ENCODE measurements at places on chromosomes 12 and 14.

DNA sequence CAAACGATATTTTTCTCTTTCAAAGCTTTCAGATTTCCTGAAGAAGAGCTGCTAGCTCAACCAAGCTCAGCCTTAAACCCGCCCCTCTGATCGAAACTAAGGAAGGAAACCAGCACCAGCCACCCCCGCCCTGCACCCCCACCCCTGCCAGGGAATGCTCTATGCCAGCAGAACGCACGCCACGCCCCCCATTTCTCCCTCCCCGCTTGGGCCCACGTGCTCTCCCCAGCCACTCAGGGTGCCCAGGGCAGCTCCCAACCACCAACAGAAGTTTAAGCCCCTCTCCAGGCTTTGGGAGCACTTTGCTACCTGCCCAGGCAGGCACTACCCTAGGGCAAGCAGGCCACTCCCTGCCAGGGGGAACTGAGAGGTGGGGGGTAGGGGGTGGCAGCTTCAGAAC, 18.8 kb upstream of the KRT78 start:
- no peak for DNase-seq

- peak; percentile 15 for DNase-seq
Measured at GRCh38 chr14:20697273-20698017, 8.9 kb downstream of the ANG start.

- DNase-seq = no peak
Measured at GRCh38 chr12:113747017-113747416, 219.1 kb downstream of the RBM19 start.

DNA sequence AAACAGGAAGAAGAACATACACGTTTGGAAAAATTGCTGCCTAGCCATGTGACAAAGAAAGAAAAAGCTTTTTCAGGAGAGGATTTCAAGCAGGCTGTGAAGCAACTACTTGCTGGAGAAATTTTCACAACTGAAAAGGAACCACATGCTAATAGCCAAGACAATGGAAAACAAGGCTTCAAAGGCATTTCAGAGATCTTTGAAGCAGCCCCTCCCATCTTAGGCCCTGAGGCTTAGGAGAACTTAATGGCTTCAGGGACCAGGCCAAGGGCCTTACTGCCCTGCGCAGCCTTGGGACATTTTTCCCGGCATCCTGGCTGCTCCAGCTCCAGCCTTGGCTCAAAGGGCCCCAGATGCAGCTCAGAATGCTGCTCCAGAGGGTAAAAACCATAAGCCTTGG, 255.9 kb upstream of the ARID2 start:
- no peak for DNase-seq

DNA sequence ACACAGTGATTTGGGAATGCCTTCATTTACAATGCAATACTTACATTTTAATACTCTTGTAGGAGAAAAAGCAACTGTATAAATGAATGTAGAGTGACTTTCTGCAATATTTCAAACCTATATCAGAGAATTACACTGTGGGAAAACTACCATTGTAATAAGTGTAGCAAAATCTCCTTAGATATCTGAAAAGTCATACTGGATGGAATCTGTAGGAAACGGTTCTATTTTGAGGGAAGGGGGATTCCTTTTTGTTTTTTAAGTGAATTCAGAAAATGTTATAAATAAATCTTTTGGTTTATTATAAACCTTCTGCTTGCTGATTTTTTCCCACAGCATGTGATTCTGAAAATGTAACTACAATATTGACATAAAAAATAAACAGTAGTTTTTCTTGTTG, 23.0 kb downstream of the ZNF891 start:
- DNase-seq = no peak

- no peak for DNase-seq
Measured at GRCh38 chr12:86196465-86196864, 59.7 kb downstream of the MGAT4C start.

- no peak for DNase-seq
Measured at GRCh38 chr12:76375470-76375869, 27.3 kb upstream of the BBS10 start.

DNA sequence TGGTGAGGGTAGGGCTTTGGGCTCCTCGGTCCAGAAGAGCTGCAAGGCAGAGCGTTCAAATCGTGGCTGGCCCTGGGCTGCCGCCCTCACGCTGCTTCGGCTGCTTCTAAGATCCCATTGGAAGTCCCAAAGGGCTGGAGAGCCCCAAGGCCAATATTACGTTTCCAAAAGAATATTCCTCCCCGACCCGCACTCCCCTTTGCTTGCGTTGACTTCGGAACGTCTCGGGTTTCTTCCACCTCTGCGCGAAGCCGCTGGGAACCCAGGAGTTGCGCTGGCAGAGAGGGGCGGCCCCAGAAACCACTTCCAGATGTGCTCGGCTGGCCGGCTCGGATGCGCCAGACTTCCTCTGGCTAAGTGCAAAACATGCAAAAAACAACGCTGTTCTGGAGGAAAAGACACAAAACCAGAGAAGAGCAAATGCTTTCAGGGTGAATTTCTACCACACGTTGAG, at the start of gene GLT8D2:
GLT8D2 (minus strand) TSS at position 285 of the 454 bp plus-strand sequence. CDS start 30,539 bp downstream, outside the sequence.
- no peak for DNase-seq

GRCh38 chr12:125194163-125194773, 129.0 kb downstream of the AACS start:
- no peak for DNase-seq

DNA sequence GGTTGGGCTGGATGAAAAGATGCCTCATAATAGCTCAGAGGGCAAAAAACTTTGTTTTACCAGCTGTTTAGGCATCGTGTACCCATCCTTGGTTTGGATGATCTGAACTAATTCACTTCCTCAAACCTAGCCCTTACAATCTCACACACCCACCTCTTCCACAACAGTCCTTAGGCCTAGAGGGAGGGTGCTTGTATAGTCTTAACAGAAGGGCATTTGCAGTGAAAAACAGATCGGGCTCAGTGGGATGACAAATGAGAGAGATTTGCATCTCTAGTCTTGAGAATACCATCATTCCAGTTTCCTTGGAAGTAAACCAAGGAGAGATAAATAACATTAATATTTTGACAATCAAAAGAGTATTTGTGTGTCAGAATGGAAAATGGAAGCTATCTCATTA, 11.0 kb downstream of the SLCO1A2 start:
- no peak for DNase-seq

DNA sequence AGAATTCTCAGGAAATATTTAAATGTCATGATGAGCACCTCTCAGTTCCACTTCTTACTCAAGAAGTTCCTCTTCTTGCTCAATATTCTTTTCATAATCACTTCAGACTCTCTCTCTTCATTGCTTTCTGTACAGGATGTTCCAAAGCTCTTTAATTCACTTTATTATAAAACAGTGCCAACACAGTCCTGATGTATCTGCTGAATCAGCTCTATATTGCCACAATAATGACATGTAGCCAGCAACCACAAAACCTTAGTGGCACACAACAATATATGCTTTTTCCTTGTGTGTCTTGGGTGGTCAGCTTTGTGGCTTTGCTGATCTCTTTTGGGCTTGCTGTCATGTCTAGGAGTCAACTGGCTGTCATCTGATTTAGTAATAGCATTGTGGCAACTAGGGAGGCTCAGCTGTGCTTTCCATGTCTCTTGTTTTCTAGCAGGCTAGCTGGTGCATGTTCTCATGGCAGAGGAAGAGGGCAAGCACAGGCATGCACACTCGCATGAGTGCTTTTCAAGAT, 52.8 kb upstream of the SLC2A13 start:
- peak; percentile 3 for DNase-seq
